ENCODE measurements at places on chromosomes 1 and 21.

- no peak for DNase-seq
Observed at GRCh38 chr1:25728301-25728935, 71.6 kb upstream of the SELENON start.

DNA sequence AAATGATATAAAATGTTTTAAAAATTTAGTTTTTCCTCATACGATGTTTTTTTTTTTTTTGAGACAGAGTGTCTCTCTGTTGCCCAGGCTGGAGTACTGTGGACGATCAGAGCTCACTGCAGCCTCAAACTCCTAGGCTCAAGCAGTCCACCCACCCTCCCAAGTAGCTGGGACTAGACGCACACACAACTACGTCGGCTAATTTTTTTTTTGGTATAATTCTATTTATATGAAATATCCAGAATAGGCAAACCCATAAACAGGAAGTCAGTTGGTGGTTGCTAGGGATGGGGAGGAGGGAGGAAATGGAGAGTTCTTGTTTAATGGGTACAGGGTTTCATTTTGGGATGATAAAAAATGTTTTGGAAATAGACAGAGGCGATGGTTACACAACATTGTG is 56.5 kb downstream of the WARS2 start:
- no peak for DNase-seq

- no peak for DNase-seq
Observed at GRCh38 chr1:209845408-209845725, 17.6 kb downstream of the UTP25 start.

- DNase-seq = no peak
Observed at GRCh38 chr1:7641587-7642417, 129.3 kb upstream of the VAMP3 start.

- DNase-seq = no peak
Observed at GRCh38 chr21:35503671-35504070, 454.6 kb upstream of the RUNX1 start.

GRCh38 chr21:34509151-34509550 is 2.9 kb downstream of the KCNE1 start:
- no peak for DNase-seq

- no peak for DNase-seq
Observed at GRCh38 chr1:180734366-180734765, 102.5 kb downstream of the XPR1 start.

- no peak for DNase-seq
Observed at GRCh38 chr1:20775700-20776099, 11.4 kb downstream of the HP1BP3 start.

DNA sequence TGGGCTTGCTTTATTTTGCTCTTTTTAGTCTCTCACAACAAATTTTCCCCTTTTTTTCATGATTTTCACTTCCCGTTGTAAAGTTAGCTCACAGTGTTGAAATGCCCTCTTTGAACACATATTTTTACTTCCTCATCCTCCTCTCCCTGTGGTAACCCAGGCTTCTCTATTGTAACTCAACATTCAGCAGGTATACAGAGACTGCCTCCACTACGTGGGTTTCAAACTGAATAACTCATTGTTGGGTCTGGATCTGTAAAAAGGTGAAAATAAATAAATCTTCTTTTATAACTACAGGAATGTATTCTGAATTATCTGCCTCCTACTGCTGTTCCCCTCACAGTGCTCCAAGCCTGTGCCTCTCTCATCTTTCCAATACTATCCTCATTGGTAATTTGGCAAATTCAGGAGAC is 166.4 kb downstream of the RUNX1 start:
- DNase-seq = no peak

- DNase-seq = no peak
Observed at GRCh38 chr1:3028531-3029282, 7.4 kb downstream of the ACTRT2 start.

GRCh38 chr21:23541571-23541970 is 2065.7 kb downstream of the MRPL39 start:
- DNase-seq = no peak

GRCh38 chr1:193310564-193310963 is 124.2 kb upstream of the B3GALT2 start:
- no peak for DNase-seq
